ENCODE measurements at places on chromosomes 3 and 15.
A peak's percentile ranks its signal among the peaks of the same experiment; 100 is the strongest.

DNA sequence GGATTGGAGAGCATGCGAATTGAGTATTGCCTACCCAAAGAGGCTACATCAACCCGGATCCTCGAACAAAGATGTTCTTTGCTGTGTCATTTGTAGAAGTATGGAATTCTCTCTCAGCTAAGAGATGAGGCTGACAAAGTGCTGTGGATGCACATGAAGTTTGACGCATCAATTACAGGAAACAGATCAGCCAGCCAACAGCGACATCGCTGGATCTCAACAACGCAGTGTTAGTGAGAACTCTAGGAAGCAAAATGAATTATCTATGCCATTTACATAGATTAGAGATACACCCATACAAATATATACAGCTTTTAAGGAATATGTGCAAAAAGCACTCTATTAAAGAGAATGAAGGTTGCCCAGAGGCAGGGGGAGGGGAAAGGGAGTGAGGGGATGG lies 160.6 kb upstream of the RGMA start:
- no peak for DNase-seq

- DNase-seq: no peak
These were observed 27.5 kb downstream of the APBA2 start for GRCh38 chr15:28913171-28913765.

GRCh38 chr3:127821394-127821793 lies 921 bp downstream of the MGLL start:
- no peak for DNase-seq

- no peak for DNase-seq
These were observed 61.0 kb downstream of the POLR2M start for GRCh38 chr15:57767481-57767880.

- no peak for DNase-seq
These were observed 16.4 kb upstream of the ALDH1A3 start for GRCh38 chr15:100863075-100863795.

DNA sequence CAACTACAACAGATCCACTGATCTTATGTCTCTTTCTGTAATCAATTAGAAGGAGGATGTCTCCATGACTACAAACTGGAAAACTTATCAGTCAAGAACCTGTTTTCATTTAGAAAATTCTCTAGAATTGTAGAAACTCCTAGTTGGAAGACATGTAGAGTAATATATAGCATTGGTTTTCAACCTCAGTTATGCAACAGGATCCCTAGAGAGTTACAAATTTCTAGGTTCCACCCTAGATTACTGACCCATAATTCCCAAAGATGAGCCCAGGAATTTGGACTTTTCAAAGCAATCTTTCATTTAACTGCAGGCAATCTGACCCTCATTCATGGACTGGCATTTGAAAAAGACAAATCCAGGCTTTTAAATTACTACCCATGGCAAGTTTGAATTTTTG lies 116.9 kb upstream of the RAP2B start:
- DNase-seq: no peak

DNA sequence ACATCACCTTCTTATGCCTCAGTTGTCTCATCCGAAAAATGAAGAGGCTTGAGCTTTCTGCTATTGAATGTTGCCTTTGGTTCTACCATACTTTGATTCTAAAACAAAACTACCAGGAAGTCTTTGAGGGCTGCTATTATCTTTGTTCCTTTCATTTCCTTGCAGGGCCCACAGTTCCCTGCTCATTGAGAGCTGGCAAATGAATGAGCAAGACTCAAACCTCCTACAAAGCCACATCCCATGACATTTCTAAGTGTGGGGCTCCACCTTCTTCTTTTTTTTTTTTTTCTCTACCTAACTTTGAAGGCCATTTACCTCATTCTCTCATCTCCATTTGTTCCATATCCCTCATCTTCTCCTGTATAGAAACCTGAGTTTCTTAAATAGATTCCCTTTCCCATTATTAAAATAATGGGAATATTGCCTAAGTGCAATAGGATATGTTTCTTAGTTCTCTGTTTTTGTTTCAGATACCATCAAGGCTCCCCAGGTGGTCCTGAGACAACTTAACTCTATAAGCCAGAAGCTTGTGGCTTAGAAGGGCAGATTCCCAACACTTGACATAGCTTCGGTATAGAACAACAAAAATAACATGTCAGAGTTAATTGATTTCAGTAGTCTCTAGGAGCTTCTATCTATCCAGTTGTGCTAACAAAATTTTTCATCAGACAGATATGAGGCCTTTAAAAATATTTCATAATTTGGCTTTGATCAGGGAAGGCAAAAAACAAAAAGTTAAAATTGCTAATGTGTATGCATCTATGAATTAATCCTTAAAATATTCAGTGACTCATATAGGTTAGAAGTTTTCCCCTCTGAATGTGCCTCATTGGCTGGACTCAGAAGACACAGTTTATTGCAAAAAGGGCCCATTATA lies 951.6 kb downstream of the TUSC7 start:
- DNase-seq: no peak

GRCh38 chr15:60781211-60781713 lies 302.3 kb upstream of the ICE2 start:
- no peak for DNase-seq

GRCh38 chr3:113560831-113561623 lies 28.7 kb downstream of the SIDT1 start:
- no peak for DNase-seq

DNA sequence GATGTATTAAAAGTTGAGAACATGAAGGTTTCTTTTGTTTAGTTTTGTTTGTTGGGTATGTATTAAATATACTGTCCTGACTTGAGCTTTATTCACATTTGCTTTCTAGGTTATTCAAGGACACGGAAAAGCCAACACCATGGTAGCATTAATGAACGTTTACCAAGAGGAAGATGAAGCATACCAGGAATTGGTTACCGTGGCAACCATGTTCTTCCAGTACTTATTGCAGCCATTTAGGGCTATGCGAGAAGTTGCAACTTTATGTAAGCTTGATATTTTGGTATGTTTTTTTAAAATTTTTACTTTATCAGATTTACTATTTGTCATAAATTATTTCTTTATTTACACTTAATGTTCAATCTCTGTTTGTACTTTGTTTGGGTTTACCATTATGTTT lies 3.6 kb downstream of the WHAMM start:
- DNase-seq: no peak

DNA sequence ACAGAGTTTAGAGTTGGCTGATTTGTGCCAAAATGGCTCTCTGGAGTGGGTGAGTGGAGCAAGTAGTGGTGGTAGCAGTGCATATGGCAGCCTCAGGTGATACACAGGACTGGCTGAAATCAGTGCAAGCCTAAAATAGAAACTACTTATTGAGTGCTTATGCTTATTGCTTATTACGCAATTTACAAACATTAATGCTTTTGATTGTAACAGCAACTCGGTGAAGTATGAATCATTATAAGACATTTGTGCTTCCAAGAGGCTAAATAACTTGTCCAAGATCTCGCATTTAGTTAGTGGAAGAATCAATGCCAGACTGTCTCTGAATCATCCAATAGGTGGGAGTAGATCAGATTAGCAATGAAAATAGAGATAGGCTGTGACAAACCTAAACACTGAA lies 353.8 kb downstream of the NAALADL2 start:
- DNase-seq: no peak

DNA sequence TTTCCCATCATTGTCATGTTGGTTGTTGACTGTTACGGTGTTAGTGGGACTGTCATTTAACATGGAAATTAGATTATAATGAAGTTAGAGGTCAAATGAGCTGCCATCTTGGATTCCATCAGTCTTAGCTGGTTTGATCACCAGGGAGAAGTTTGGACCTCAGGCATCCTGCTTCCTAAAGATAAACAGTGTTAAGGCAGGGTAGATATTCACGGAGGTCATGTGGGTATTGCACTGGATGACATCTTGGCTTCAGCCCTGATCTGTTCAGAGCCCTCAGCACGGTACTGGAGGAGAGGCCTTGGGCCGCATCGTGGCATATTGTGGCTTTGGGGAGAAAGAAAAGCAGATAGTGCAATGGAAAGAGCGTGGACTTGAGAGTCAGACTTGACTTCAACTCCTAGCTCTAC lies 11.1 kb upstream of the MUC20 start:
- DNase-seq: no peak

DNA sequence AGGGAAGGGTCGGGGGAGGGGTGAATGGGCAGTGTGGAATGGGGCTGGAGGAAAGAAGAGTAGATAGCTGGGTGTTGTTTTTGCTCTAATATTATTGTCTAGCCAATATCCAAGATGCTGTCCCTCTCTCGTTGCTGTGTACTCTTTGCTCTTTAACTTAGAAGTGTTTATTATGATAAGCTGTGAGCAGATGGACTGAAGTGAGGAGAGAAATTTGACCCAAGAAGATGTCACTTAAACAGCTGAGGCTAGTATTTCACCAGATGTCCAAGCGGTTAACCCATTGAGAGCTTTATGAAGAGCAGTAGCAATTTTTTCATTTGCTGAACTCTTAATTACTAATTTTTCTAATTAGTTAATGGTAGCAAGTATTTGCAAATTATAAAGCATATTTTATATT lies 212.2 kb upstream of the TP63 start:
- no peak for DNase-seq

DNA sequence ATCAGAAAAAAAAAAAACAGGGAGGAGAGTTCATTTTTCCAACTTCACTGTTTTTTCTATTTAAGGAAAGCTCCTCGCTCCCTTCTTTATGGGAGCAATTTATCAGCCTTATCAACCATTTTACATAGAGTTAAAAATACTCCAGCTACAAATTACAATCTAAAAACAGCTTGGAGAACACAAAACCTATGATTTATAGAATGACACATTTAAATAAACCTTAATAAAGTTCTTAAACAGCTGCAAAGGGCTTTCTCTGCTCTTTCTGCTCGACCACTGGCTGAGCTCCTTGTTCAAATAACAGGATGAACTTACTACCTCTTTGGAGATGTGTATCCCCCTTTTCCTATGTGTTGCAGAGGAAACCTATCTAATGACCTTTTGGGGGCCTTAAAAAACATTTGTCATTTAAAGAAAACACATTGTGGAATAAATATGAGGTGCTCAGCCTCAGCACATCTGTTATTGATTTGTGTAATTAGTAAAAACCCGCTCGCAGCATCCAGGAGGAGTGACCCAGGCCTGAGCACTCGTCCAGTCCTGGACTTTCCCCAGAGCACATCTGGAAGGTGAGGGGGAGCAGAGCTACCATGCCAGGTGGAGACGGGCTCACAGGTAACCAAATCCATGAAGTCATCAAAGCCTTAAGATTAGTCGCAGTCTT lies 231.2 kb downstream of the ATP8B4 start:
- no peak for DNase-seq

- DNase-seq: no peak
These were observed 32.9 kb upstream of the BLM start for GRCh38 chr15:90684281-90684680.

DNA sequence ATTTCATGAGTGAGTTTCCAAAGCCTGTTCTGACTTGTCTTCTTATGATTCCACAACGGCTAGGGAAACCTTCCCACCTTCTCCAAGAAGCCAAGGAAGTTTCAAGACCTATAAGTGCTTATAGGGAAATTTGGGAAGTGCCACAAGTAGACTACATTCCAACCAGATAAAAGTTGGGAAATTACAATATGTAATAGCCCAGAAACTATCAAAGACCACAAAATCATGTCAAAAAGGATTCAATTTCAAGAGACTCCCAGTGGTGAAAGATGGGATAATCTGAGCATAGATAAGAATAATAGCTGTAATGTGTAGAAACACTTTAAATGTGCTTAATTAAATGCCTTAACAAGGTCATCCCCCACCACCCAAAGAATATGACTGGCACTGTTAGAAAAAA lies 169.2 kb upstream of the SLC2A2 start:
- no peak for DNase-seq

GRCh38 chr15:40290545-40290917 lies 7.7 kb upstream of the ANKRD63 start:
- DNase-seq: no peak

- DNase-seq: no peak
These were observed 13.4 kb downstream of the APBA2 start for GRCh38 chr15:28899061-28899738.

DNA sequence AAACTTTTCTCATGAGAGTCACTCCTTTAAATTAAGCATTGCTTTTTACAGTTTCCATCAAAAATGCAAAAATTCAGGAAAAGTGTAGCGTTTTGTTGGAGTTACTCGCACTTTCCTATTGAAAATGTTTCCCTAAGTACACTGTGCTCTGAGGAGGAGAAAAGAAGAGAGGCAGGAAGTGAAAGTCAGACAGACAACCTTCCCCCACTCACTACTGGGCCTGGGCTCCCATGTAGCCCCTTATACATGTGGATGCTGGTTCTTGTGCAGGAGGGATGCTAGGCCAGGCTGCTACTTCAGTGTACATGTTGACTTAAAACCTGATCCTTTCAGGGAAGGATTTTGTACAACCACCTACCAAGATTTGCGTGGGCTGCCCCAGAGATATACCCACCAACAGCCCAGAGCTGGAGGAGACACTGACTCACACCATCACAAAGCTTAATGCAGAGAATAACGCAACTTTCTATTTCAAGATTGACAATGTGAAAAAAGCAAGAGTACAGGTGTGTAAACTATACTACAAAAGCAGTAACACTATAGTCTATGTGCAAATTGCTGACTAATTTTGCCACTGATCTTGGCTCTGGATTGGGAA lies 15.1 kb downstream of the KNG1 start:
- DNase-seq: no peak

DNA sequence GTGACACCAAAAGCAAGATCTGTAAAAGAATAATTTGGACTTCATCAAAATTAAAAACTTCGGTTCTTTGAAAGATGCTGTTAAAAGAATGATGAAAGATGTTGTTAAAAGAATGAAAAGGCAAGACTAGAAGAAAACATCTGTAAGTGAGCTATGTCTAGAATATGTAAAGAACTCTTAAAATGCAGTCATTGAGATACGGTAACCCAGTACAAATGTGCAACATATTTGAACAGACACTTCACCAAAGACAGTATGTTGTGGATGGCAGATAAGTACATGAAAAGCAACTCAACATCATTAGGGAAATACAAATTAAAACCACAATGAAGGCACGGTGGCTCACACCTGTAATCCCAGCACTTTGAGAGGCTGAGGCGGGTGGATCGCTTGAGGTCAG lies 139.5 kb downstream of the LRIG1 start:
- no peak for DNase-seq

DNA sequence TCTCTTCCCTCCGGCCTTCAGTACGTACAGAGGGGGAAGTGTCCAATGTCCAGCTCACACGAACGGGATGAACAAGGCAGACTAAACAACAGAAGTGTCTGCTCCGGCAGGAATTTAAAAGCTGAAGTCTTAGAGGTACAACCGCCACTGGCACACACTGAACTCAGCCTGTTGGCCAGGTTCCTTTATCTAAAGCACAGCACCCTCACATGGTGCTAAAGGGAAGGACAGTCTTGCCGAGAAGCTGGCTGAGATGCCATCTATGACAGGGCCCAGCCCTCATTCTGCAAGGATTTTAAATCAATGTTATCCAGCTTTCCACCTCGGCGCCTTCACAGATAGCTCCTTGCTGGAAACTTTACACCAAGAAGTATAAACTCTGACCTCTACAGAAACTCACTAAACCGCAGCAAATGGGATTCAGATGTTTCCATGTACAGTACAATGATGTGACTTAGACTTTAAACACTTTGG lies 2.8 kb downstream of the ADAMTS17 start:
- peak; percentile 30 for DNase-seq

- DNase-seq: no peak
These were observed 9.8 kb upstream of the ATP13A5 start for GRCh38 chr3:193388361-193388760.
